ENCODE measurements at places on chromosomes 1 and 21. TPM values are rescaled to one million over a fixed set of nuclear protein-coding genes. Genes with fewer than 3 reads are reported as not detected.

MIS18A gene
- total RNA-seq = 16.5 TPM

UBASH3A gene
- not detected for total RNA-seq

CLIC6 gene
- total RNA-seq = under 0.01 TPM

PEX14 gene
- 19.3 TPM for total RNA-seq

PTPRC gene
- not detected for total RNA-seq

VAMP4 gene
- total RNA-seq = 4.9 TPM

OR2G6 gene
- not detected for total RNA-seq
